ENCODE measurements at places on chromosomes 7 and 10.

- DNase-seq, result no peak
Observed at GRCh38 chr10:113541549-113541927, 11.3 kb upstream of the HABP2 start.

- no peak for DNase-seq
Observed at GRCh38 chr7:7739204-7740036, 21.0 kb upstream of the RPA3 start.

GRCh38 chr10:124614003-124614659 is 130.0 kb downstream of the FAM53B start:
- DNase-seq, result no peak

DNA sequence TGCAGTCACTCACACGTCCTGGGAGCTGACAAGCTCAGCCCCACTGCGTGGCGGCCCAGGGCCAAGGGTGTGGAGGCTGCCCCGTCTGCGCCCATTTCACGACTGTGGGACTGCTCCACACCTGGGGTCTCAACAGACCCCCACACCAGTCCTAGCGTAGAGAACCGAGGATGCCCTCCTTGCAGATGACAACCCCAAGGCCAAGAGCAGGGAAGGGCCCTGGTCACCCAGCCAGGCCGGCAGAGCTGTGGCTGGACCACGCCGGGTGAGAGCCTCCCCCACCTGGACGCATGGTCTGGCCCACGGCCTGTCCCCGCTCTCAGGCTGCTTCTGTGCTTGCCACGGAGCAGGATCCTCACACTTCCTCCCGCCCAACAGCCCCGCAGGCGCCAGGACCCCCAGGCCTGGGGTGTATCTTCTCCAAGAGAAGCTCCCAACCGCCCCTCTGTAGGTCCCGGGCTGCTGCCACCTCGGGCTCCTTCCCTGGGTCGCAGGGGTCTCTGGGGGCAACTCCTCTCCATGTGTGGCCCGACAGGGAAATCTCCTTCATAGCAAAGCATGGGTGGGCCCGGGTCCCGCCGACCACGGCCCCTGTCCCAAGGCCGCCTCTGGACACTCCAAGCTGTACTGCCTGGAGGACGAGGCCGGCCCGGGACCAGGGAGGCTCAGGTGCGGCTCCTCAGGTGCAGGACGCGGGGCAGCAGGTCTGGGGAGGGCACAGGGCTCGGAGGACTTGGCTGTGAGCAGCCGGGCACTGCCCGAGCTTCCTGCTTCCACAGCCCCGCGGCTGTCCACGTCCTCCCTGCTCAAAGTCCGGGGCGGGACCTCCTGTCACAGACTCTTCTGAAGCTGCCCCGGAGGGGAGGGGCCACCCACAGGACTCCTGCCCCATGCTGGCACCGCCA is 88.8 kb downstream of the FOXL3 start:
- DNase-seq, result no peak

- DNase-seq, result no peak
Observed at GRCh38 chr7:30924624-30925023, 13.0 kb downstream of the AQP1 start.

GRCh38 chr10:24681572-24682088 is 42.1 kb downstream of the ARHGAP21 start:
- DNase-seq, result no peak

GRCh38 chr7:142872106-142872675 is 13.4 kb downstream of the TRPV6 start:
- DNase-seq, result no peak

- no peak for DNase-seq
Observed at GRCh38 chr7:46446151-46446550, 525.1 kb upstream of the IGFBP3 start.

DNA sequence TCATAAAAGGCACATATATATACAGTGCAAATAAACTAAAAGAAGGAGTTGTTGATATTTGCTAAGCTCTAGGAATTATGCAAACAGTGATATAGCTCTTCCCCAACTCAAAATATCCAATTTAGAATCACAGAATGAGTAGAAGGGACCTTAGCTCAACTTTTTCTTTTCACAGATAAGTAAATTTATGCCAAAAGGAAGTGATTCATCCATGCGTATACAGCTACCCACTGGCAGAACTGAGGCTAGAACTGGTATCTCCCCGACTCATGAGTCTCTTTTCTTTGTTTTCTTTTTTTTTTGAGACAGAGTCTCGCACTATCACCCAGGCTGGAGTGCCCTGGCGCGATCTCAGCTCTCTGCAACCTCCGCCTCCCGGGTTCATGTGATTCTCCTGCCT is 54.2 kb upstream of the SVIL start:
- no peak for DNase-seq

GRCh38 chr7:69706070-69706469 is 107.8 kb downstream of the AUTS2 start:
- no peak for DNase-seq

GRCh38 chr10:107037192-107038122 is 127.0 kb downstream of the SORCS1 start:
- DNase-seq, result no peak

GRCh38 chr7:151652111-151652510 is 132.4 kb upstream of the RHEB start:
- DNase-seq, result no peak

GRCh38 chr10:24951201-24952142 is 934 bp downstream of the PRTFDC1 start:
- no peak for DNase-seq

- no peak for DNase-seq
Observed at GRCh38 chr10:123743441-123744223, 77.5 kb downstream of the GPR26 start.

GRCh38 chr7:105800442-105800841 is 76.0 kb downstream of the ATXN7L1 start:
- DNase-seq, result no peak

- DNase-seq, result no peak
Observed at GRCh38 chr10:95451568-95452524, 109.3 kb downstream of the SORBS1 start.

DNA sequence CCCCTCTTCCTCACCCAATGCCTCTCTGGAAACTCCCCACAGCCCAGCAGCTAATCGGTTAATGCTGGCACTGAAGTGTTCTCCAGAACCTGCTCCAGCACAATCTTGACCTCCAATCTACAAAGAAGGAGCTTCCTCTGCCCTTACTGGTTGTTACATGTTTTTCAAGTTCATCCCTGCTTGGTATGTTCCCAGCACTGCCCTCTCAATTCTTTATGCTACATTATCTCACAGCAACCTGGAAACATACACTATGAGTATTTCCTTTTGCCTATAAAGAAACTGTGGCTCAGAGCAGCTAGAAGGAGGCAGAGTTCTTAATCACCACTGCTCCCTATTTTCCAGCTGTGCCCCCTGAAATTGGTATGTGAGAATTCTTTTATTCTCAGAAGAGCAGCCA is 84.1 kb upstream of the KMT2E start:
- no peak for DNase-seq

- DNase-seq, result no peak
Observed at GRCh38 chr7:20865684-20866083, 79.0 kb upstream of the SP8 start.

GRCh38 chr7:26543340-26543739 is 251.7 kb downstream of the SNX10 start:
- no peak for DNase-seq

DNA sequence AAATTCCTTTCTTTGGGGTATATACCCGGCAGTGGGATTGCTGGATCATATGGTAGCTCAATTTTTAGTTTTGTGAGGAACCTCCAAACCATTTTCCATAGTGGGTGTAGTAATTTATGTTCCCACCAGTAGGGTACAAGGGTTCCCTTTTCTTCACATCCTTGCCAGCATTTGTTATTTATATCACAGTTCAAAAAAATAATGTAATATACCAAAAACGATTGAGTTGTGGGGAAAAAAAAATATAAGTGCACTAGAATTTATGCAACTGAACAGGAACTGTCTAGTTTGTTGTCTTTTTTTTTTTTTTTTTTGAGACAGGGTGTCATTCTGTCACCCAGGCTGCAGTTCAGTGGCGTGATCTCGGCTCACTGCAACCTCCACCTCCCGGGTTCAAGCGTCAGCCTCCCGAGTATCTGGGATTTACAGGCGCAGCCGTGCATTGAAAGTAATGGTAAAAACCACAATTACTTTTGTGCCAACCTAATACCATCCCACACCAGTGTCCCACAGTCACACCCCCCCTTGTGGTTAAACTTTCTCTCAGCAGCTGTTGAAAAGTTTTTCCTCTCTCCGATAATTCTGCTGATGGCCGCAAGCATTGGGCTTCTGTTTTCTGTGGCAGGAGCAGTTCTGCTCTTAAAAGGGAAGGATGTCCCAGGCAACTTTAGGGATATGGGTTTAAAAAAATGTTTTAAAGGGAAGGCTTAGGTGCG is 6.8 kb upstream of the LAT2 start:
- DNase-seq, result no peak

DNA sequence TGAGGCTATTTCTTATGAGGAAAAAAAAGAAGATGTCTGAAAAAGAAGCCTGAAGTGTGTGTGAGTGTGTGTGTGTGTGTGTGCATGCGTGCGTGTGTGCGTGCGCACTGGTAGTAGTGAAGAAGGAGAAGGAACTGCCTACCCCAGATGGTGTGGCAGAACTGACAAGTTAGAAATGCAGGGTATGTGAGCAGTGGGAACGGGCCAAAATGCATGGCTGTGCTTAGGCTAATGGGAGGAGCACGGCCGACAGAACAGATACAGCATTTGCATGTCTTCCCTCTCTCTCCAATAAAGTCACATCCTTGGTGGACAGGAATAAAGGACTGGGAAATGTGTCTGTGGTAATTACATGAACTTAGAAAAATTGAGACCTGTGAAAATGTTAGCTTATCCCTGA is 94.3 kb downstream of the IDE start:
- no peak for DNase-seq

- DNase-seq, result no peak
Observed at GRCh38 chr10:128050121-128050516, 76.1 kb downstream of the MKI67 start.

- no peak for DNase-seq
Observed at GRCh38 chr10:10831085-10831484, 186.6 kb upstream of the CELF2 start.

DNA sequence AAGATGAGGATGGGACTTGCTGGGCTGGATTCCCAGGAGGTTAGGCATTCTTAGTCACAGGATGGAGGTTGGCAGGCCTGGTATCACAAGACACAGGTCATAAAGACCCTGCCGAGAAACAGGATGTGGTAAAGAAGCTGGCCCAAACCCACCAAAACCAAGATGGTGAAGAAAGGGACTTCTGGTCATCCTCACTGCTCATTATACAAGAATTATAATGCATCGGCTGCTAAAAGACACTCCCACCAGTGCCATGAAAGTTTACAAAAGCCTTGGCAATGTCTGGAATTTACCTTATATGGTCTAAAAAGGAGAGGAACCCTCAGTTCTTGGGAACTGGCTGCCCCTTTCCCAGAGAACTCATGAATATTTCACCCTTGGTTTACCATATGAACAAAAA is 345.5 kb upstream of the POM121L12 start:
- DNase-seq, result no peak

- DNase-seq, result no peak
Observed at GRCh38 chr7:3244241-3244814, 56.7 kb upstream of the SDK1 start.

GRCh38 chr10:22341190-22341925 is 3.9 kb upstream of the SPAG6 start:
- DNase-seq, result no peak

GRCh38 chr7:734808-735207 is 7.7 kb upstream of the PRKAR1B start:
- no peak for DNase-seq

DNA sequence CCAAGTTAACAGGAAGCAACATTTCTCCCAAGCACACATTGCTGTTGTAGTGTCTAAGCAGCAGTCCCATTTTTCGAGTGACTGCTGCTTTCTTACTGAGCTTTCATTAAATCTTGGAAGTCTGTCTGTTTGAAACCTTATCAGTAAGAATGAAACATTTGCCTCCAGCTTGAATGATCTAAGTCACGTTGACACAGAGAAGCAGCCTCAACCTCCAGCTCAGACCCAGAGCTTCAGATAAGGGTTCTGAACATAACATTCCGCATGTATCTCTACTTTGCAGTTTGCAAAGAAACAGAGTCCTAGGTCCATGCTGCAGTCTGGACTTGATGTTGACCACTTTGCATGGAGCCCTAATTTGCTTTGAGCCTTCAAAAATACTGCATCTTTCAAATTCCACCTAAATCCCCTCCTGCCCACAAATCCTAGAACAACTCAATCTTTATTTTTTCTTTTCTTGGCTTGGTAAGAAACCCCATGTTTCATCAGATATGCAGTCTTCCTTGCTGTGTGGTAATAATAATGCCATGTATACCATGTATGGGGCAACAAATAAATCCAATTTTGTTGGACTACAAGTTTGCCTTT is 698.7 kb upstream of the IGFBP3 start:
- no peak for DNase-seq

DNA sequence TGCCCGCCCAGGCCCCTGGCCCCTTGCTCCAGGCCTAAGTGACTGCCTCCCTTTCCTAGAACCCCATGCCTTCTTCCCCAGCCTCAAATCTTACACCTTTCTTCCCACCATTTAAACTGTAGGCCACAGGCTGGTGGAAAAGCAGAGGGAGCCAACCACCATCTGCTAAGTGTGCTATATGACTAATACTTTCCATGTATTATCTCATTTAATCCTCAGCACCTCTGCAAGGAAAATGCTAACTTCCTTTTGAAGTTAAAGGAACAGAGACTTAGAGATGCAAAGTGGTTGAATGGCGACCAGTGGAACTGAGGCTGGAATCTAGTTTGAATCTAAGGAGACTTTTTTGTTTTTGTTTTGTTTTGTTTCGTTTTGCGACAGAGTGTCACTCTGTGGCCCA is 17.8 kb upstream of the MTPAP start:
- DNase-seq, result no peak

DNA sequence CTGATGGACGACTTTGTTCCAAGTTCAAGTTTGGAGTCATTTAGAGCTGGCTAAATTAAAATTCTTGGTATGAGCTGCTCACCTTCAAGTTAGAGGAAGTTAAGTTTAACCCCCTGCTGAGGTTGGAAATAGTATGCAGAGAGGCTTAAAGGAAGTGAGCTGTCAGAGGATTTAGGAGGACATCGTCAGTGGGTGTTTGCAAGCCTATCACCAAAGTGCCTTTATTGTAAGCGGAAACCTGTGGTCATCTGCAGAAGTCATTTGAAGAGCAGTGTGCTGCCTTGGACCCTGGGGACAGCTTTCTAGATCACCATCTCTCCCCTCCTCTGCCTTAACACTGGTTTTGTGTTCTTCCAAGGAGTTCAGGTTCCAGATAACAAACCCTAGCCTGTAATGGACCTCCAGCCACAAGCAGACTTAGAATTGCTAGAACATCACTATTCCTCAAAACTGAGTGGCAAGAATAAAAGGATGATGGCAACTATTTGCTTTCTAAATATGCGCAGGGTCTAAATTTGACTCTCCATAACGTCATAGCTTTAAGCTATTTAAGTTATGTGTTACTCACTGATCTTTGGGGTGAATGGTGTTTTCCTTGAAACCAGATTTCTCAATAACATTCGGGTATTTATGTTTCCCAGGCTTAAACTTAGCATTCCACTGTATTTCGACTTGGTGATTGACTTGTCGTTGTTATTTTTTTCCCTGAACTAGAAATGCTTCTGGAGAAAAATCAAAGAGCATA is 93.4 kb downstream of the SLC39A12 start:
- DNase-seq, result no peak

DNA sequence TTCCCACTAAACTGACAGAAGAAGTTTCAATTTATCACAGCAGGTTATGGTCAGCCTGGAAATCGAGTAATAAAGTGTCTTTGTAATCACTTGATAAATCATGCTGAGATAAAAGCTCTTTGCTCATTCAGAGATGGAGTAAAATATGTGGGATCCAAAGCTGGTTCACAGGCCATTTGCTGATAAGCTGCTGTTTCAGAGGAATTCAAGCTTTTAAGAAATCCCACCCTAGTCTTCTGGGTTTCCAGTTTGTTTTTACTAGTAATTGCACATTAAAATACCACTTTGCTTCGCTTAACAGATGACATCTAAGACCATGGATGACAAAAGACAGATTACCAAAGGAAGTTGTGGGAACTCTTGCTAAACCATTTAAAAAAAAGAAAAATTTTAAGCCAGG is 37.4 kb upstream of the CDK6 start:
- DNase-seq, result no peak
